Stimulated activated memory B cell treated with anti-CD40 and anti-IgM and Interleukin-4, amounts not matched to agents 10 μg/mL and 1 μg/mL and 100 μg/mL, for 72 hours (primary cell): ENCODE measurements at places on chromosomes 3 and 15.
A peak's percentile ranks its signal among the peaks of the same experiment; 100 is the strongest.

GRCh38 chr3:21543380-21544075, 207.5 kb downstream of the ZNF385D start:
- ATAC-seq, result no peak

DNA sequence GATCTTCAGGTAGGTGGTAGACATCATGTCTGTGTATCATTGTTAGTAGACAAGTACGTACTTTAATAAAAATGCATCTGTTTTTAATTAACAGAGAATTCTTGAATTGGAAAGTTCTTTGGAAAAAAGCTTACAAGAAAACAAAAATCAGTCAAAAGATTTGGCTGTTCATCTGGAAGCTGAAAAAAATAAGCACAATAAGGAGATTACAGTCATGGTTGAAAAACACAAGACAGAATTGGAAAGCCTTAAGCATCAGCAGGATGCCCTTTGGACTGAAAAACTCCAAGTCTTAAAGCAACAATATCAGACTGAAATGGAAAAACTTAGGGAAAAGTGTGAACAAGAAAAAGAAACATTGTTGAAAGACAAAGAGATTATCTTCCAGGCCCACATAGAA, 149.1 kb upstream of the LRRFIP2 start:
- ATAC-seq, result no peak

GRCh38 chr3:127069814-127070440, 87.0 kb downstream of the PLXNA1 start:
- no peak for ATAC-seq

GRCh38 chr3:128473180-128473519, 6.5 kb upstream of the DNAJB8 start:
- no peak for ATAC-seq

GRCh38 chr3:155047672-155048071, 32.4 kb upstream of the MME start:
- ATAC-seq, result no peak

GRCh38 chr3:178586076-178586475, 49.8 kb downstream of the KCNMB2 start:
- no peak for ATAC-seq

DNA sequence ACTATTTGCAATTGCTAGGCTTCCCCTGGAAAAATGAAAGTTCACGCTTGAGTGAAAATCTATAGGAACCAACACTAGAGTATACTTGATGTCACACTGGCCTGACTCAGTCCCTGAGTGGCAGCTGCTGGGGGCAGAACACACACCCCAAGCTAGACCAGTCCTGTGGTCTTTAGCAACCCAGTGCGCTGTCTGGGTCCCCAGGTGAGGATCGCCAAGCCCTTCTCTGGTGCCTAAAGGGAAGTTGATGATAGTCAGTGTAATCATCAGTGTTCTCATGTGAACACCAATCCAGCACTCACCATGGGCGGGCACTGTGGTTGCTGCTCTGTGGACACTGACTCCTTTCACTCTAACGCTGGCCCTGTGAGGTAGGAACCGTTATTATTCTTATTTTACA, 11.2 kb downstream of the ALDH1A3 start:
- no peak for ATAC-seq

- no peak for ATAC-seq
Observed at GRCh38 chr3:178960181-178960580, 111.4 kb downstream of the ZMAT3 start.

DNA sequence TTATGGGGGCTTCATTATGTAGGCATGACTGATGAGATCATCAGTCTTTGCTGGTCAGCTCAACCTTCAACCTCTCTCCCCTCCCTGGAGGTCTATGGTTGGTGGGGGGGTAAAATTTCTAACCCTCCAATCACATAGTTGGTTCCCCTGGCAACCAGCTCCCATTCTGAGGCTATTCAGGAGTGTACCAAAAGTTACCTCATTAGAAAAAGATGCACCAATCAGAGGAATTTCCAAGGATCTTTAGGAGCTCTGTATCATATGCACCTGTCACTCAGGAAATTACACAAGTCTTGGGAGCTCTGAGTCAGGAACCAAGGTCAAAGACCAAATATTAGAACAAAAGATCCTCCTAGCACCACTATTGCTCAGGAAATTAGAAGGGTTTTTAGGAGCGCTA, 21.4 kb upstream of the LEO1 start:
- no peak for ATAC-seq

DNA sequence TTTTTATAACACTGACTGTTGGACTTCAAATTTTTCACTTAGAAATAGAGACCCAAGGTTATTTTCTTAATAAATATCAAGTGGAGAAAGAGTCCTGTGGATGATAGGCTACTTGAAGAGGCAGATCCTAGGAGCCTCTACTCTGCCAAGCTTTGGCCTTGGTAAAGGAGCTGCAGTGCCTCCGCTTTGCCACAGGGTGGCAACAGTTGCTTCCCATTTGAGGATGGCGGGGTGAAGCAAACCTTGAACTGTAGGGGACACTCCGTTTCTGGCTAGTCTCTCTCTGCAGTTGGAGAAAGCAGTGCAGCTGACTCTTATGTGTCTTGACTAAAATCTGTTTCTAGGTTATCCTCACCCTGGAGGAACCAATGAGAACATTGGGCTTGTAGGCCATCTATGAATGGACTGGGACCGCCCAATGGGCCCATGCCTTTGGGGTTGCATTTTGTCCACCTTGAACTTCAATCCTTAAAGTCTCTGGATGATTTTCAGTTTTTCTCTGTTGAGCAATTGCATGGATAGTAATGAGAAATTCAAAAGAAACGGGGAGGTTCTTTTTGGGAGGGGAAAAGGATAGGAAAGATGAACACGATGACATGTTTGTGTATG, 9.8 kb downstream of the SCG5 start:
- ATAC-seq, result peak; percentile 51

DNA sequence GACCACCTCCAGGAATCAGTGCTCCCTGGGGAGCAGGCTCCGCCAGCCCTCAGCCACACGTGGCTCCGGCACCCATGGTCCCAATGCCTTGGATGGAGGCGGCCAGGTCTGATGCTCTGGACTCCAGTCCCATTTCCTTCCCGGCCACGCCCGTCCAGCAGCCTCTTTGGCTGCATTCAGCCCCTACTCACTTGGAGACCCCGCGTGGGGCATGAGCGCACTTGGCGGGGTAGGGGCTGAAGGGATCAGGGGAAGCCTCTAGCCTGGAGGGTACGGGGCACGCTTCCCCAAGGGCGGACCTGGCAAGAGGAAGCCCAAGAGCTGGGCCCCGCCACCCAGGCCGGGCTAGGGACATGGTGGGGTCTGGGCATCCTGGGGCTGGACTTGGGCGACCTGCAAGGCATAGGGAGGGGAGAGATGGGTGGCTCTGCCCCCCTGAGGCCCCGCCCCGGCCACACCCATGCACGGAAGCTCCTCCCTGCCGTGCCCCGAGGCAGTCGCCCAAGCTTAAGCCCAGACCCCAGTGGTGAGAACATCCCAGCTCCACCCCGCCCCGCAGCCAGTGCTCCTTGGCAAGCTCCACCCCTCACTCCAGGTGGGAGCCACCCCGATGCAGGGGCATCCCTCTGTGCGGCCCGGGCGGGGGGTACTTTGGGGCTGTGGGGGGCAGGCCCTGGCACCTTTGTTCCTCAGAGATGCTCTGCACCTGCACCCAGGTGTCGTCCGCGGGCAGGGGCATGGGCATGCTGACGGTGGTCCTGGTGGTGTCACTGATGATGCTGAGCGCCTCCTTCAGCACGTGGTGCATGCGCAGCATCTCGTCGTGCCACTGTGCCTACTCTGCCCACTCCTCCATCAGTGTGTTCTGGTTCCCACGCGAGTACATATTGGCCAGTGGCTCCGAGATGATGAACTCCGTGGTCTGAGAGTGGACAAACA, 163.5 kb downstream of the GOLGA6L4 start:
- peak; percentile 31 for ATAC-seq

- ATAC-seq, result no peak
Observed at GRCh38 chr15:92843814-92844213, 56.3 kb upstream of the CHD2 start.

- ATAC-seq, result no peak
Observed at GRCh38 chr3:139454346-139454745, 22.0 kb downstream of the RBP2 start.

GRCh38 chr3:13824521-13825310, 55.2 kb downstream of the WNT7A start:
- no peak for ATAC-seq

- no peak for ATAC-seq
Observed at GRCh38 chr3:184812662-184813042, 686 bp downstream of the VPS8 start.

GRCh38 chr15:31367730-31368344, 41.2 kb downstream of the KLF13 start:
- ATAC-seq, result peak; percentile 60

DNA sequence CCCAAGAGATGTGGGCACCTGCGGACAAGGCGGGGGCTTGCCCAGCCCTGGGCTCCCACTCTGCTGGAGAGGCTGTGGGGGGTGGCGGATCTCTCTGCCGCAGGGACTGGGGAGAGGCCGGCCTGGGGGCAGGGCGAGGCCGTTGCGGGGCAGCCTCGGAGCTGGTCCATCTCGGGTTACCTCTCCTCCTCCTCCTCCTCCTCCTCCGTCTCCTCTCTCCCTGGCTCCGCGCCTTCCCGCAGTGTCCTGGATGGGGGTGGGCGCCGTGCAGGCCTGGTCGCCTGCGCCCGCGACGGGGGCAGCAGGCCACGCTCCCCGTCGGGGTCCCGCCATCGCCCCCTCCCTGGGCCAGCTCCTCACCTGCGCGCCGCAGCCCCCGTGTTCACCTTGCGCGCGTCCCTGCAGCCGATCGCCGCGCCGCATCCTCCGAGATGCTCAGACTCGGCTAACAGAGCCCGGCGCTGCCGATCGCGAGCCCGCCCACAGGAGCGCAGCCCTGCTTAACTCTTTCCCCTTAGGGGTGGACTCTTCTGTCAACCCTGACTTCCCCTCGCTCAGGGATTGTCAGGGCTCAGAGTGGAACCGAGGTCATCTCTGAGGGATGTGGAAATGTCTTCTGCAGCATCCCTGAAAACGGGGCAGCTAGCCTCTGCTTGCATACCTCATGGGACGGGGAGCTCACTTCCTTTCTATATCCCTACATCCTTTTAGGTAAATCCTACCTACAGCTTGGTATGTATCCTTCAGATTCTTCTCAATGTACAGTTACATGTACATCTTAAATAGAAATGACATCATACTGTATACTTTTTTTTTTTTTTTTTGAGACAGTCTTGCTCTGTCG, at the start of gene PRRT3:
PRRT3 (minus strand) TSS at position 447 of the 844 bp plus-strand sequence. CDS start 2,293 bp downstream, outside the sequence.
- ATAC-seq, result peak; percentile 88

GRCh38 chr15:81183439-81183775, 13.3 kb upstream of the IL16 start:
- ATAC-seq, result no peak

GRCh38 chr3:43224405-43225073, 61.8 kb upstream of the SNRK start:
- ATAC-seq, result no peak

DNA sequence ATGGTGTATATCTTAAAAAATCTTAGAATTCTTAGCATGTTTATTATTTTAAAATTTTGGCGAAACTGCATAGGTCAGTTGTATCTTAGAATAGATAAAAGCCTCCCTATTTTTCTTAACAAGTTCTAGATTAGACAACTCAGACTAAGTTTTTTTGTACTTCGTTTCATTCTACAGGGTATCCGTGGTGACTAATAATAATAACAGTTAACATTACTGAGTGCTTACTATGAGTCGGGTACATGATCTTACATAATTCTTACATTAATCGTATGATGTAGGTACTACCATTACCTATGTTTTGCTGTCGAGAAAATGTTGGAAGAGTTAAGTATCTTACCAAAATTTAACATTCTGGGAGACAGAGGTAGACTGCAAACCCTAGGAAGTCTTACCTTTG, 60.7 kb downstream of the UBE2E2 start:
- no peak for ATAC-seq

- peak; percentile 96 for ATAC-seq
Observed at GRCh38 chr3:15384510-15385237, 42.7 kb downstream of the METTL6 start.

- no peak for ATAC-seq
Observed at GRCh38 chr15:81381720-81382119, 7.7 kb upstream of the TMC3 start.

DNA sequence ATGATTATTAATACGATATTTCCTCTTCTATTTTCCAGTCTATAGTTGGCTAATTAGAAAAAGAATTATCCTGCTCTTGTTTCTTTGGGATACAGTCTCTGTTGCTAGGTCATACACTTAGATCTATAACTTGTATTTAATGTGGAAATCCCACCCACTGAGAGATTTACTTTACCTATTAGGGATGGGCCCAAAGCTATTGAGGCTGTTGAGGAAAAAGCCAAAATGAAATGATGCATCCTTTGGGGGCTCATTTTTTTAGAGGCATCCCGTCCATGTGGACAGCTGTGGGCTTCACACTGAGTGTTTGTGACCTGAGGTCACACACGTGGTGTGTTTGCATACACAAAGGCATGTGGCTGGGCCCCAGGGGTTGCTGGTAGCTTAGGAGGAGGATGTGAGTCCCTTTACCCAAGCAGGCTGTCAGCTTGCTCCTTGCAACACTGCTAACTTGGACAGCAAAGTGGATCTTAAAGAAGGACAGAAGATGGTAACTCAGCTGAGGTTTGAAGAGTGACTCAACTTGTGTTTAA, 477.4 kb downstream of the AGBL1 start:
- ATAC-seq, result no peak

- peak; percentile 51 for ATAC-seq
Observed at GRCh38 chr3:23402728-23403492, 199.8 kb downstream of the UBE2E2 start.

- ATAC-seq, result no peak
Observed at GRCh38 chr3:141006344-141006743, 44.8 kb upstream of the SPSB4 start.

GRCh38 chr3:106640353-106640752, 736.9 kb upstream of the CCDC54 start:
- ATAC-seq, result no peak

- no peak for ATAC-seq
Observed at GRCh38 chr3:136193278-136194054, 2.7 kb downstream of the MSL2 start.

GRCh38 chr3:25658836-25659235, 5.9 kb downstream of the TOP2B start:
- ATAC-seq, result no peak

DNA sequence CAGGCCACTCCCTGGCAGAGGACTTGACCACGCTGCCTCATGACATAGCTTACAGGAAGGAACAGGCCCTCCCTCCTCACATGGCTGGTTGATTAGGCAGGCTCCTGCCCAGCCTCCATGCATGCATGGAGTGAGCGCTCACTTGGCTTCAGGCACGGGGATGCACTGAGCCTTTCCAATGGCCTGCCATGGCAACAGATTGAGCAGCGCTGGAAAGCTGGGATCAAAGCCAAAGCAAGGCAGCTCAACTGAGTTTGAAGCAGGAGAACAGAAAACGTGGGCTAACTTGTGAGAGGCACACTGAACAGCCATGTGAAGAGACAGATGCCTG, 5.9 kb upstream of the GRAMD2A start:
- ATAC-seq, result no peak

DNA sequence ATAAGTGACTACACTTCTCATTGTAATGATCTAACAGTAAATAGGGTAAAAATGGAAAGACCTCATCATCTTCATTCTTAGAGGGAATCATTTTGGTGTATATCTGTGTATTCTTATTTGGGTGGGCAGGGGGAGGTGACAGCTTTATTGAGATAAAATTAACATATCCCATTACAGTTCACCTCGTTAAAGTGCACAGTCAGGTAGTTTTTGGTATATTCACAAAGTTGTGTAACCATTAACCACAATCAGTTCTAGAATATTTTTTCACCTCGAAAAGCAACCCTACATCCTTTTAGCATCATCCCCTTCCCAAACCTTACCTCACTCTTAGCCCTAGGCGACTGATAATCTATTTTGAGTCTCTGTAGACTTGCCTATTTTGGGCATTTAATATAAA, 8.1 kb downstream of the PIAS1 start:
- ATAC-seq, result no peak

- ATAC-seq, result peak; percentile 67
Observed at GRCh38 chr15:58182460-58183163, 44.4 kb downstream of the AQP9 start.

- no peak for ATAC-seq
Observed at GRCh38 chr15:87707566-87708130, 548.9 kb downstream of the NTRK3 start.
